ENCODE measurements at places on chromosomes 2 and 18.

DNA sequence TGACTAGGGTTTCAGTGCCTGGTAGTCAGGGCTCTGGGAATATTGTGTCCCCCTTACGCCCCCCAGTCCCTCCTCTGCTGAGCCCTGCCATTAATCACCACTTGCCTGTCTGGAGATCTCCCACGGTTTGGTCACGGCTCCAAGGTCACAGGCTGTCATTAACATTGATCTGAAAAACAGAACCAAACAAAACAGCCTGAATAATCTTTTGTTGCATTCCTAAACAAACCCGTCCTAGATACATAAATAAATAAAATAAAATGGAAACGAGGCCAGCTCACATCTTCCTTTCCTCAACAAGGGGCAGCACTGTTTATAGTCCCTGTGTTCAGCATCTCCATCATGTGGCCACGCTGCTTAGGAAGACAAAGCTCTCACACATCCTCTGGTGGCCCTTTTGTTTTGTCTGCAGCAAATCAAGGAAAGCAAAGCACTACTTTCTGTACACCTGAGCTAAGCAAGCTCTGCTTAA, 282.8 kb downstream of the AGPS start:
- no peak for DNase-seq

DNA sequence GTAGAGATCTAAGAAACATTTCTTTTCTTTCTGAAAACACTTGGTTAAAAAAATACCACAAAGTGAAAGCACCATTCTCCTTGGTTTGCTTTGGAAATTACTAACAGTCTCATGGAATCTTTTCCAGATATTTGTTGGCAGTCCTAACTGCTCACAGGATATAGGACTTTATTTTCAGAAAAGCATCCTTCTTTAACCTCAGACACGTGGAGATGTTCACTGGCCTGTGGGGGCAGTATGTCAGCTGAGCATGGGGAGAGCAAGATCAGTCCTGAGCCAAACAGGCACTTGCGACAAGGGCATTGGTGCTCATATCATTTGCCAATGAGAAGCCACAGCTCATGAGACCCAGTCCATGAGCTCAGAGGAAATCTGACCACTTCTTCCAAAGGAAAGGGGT, 371.9 kb downstream of the NBAS start:
- DNase-seq, result no peak

GRCh38 chr2:206869824-206870495, 69.4 kb upstream of the CPO start:
- DNase-seq, result no peak

DNA sequence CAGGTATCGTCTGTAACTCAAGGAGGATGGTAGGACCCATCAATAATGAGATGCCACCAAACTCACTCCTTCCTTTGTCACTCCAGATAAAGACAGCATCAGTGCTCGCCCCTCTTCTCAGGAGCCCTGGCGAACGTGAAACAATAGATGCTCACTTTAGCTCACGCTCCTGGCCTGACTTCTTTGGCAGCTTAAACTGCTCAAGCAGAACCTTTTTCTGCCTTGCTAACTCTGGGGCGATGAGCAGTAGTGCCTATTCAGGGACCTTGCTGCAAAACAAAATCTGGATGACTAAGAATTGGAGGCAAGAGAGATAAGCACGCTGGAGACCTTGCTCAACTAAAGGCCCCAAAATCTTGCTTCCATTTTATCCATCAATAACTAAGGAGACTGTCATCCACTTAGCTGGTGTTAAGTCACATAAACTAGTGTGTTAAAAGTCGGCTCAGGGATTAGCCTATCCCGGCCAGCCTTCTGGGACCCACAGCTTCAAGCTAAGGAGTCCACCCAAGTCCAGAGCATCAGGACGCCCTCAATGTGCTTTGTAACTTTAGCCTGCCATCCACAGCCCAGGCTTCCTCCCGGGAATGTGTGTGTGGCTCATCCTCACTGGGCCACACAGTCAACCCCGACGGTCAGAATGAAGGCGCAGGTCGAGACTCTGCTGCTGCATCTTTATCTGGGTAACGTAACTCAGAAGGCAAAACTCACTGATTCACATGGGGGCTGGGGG, 38.9 kb downstream of the ZNF516 start:
- DNase-seq, result no peak

DNA sequence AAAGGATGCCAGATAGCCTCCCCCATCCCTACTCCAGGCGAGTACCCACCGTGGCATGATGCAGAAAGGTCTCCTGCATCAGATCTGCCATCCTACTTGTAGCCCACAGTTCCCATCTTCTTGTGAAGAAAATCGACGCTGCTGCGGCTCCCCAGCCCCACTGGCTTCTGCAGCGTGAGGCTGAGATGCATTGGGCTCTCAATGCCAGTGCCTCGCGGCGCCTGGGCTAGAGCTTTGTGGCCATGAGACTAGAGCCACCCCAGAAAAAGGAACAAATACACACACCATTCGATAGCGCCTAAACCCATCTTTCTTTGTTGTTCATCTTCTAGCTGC, 2.8 kb downstream of the NOL4 start:
- DNase-seq, result no peak

GRCh38 chr2:204615456-204615855, 70.2 kb downstream of the PARD3B start:
- no peak for DNase-seq

- DNase-seq, result no peak
These were observed 10.7 kb upstream of the TAF1B start for GRCh38 chr2:9832586-9832985.

- no peak for DNase-seq
These were observed 29.9 kb downstream of the KLHL29 start for GRCh38 chr2:23414871-23415270.
